Stimulated activated CD4-positive, alpha-beta T cell treated with anti-CD3 and anti-CD28 coated beads, Interleukin-15, amount 100 ng/mL, for 24 hours (primary cell): ENCODE measurements at places on chromosomes 4 and X.

GRCh38 chr4:56183344-56183959 is 203.8 kb downstream of the AASDH start:
- DNase-seq: no peak

GRCh38 chr4:79535516-79535915 is 127.5 kb upstream of the GK2 start:
- no peak for DNase-seq

DNA sequence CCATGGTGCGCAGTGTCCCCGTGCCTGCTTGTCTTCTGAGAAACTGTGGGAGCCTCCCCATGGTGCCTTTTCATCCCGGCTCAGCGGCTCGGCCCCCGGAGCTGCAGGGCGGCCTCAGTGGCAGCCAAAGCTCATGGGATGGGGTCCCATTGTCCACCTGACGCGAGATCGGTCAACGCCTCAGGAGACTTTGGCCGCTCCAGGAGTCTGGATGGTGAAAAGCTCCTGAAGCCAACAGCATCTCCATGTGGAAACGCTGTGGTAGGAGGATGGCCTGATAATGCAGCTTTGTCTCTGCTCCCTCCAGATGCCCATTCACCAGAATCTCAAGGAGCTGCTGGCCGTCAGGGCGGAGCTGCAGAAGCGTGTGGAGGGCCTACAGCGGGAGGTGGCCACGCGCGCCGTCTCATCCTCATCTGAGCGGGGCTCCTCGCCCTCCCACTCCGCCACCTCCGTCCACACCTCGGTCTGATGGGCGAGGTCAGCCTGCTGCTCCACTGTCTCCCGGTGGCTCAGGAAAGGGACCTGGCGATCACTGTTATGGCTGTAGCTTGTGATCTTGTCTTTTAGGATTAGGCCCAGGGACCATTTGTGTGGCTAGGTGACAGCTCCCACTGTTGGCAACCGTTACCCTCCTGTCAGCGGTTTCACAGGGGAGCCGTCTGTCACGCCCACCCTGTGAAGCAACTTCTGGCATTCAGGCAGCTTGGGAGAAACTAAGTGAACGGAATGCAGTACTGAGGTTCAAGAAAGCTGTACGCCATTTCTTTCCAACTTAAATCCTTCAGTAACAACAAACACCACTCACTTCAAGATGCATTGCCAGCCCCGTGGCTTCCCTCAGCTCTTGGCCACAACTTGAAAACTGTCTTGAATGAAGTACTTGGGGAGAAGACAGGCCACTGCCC is 69.3 kb downstream of the MTMR1 start:
- DNase-seq: no peak

DNA sequence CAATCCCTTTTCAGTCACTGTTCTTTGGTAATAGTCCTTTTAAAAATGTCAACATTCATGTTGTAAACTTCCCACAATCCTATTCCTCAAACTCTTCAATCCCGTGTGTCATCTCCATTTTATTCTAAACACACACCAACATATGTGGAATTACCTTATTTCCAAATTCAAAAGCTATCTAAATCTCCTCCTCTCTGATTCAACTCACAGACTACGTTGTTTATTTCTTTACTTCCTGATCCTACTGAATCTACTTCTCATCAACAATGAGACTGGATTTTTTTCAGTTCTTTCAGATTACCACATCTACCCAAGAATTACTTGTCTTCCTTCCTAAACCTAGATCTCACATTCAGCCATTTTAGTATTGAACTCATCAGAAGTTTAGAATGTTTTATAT is 188.2 kb downstream of the GABRB1 start:
- DNase-seq: no peak

DNA sequence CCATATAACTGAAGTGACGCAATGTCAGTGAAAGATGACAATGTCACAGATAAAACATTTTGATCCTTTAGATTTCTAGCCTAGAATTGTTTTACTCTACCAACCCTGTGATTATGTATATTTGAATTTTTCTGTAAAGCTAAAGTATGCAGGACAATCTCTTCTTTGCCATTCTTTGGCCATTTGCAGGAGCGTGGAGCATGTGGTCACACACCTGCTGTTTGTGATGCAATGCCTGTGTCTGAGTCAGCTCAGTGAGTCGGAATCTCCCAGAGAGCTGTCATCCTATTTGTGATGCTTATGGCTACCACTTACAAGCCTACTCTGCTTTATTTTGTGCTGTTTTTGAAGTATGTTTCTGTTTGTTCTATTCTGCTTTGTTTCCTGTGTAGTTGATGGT is 214.5 kb downstream of the NAF1 start:
- DNase-seq: no peak

DNA sequence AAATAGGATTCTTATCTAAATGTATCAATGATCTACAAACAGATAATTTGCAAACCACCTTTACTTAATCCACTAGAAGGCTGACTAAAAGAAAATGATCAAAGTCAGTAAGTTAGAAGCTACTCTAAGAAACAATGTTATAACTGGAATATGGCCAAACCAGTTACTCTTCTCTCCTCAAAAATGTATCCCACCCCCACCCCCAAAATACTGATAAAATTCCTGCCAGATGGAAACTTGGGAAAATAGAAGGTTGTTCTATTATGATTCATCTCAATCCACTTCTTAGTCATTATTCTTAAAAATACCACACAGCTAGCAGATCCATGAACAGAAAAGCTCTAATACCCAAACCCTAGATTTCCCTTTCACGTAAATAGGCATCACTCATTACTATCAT is 206.4 kb downstream of the KLHL13 start:
- no peak for DNase-seq

DNA sequence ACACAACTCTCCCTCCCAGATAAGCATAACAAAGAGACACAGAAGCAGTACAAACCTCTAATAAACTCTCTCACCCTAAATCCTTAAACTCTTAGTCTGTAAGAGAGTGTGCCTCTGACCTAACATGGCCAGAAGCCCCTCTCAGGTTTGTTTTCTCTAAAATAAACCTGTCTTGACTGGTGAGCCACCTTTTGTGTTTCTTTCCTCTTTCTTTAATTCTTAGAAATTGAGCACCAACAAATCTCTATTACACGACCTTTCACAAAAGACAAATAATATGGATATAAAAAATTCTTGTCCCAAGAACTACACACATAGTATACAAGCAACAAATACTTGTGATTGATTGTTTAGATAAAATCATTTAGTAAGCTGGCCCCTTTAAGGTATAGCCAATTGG is 573.7 kb downstream of the EPHA5 start:
- DNase-seq: no peak

DNA sequence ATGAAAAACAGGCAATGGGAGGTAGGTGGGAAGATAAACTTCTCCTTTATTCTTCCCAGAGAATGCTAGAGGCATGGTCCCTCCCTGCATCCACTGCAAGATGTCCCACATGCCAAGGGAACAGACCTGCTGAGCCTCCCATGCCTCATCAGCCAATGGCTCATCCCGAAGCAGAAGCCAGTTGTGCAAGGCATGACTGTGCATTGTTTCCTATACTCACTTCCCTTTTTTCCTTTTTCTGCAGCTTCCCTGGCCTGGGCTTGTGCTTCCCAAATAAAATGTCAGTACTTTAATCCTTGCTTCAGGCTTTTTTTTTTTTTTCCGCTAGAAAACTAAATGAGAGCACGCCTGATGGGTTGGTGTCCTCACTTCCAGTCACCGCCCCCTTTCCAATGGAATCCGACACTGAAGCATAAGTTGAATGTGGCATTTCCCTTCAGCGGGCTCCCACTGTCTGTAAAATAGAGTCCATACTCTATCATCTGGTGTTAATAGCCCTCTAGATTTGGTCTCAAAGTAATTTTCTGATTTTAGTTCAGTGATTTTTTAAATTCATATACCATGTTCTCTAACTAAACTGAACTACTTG is 239.0 kb upstream of the JADE1 start:
- DNase-seq: no peak

DNA sequence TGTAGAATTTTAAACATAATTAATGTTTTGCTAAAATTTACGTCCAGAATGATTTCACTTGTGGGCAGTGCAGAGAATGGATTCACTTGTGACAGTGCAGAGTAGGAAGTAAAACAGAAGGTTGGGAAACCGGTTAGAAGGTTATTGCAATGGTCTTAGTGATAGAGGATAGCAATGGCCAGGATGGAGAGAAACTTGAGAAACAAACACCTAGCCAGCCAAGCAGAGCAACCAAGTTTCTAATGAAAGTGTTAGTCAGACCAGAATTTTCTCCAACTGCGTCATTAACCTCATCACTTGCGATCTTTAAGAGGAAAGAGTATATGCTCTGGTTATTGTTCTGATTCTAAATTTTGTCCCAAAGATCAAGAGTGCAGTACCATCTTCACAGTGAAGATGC is 50.0 kb upstream of the TBC1D9 start:
- DNase-seq: no peak

GRCh38 chrX:100710816-100711215 is 21.1 kb downstream of the SYTL4 start:
- no peak for DNase-seq

DNA sequence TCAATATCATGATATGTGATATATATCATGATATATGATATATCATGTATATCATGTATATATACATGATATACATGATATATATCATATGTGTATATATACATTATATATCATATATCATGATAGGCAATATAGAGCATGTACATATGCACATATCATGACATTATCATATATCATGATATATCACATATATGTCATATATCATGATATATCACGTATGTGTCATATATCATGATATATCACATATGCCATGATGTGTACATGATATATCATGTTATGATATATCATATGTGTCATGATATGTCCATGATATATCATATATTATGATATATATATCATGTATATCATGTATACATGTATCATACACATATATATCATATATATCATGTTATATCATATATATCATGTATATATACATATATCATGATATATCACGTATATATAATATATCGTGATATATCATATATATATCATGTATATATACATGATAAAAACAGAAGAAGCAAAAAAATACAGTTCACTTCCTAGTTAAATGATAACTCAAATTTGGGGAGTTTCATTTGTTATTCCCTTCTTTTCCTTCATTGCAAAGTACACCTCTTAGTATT is 670.1 kb upstream of the EPHA5 start:
- no peak for DNase-seq

- no peak for DNase-seq
Measured at GRCh38 chr4:122171323-122171722, 19.2 kb downstream of the BLTP1 start.

GRCh38 chr4:151004222-151004621 is 10.9 kb downstream of the LRBA start:
- DNase-seq: no peak

GRCh38 chr4:112604589-112604988 is 32.1 kb downstream of the ZGRF1 start:
- DNase-seq: peak; percentile 27

DNA sequence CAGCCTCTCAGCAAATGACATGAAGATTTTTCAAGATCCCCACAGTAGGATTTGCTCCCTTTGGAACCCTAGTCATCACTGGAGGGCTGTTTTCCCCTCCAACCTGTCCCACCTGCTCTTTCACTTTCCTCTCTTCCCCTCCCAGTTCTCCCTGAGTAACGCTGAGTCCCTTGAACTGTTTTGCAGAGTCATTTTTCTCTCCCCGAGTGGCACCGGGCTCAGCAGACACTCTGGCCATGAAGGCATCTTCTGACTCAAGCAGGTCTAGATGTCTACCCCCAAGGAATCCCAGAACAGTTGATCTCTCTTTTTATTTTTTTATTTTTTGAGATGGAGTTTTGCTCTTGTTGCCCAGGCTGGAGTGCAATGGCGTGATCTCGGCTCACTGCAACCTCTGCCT is 52.2 kb downstream of the HTRA3 start:
- DNase-seq: no peak

- no peak for DNase-seq
Measured at GRCh38 chr4:3203971-3204431, 45.0 kb upstream of the MSANTD1 start.

GRCh38 chrX:109691277-109691676 is 41.8 kb downstream of the ACSL4 start:
- DNase-seq: no peak

DNA sequence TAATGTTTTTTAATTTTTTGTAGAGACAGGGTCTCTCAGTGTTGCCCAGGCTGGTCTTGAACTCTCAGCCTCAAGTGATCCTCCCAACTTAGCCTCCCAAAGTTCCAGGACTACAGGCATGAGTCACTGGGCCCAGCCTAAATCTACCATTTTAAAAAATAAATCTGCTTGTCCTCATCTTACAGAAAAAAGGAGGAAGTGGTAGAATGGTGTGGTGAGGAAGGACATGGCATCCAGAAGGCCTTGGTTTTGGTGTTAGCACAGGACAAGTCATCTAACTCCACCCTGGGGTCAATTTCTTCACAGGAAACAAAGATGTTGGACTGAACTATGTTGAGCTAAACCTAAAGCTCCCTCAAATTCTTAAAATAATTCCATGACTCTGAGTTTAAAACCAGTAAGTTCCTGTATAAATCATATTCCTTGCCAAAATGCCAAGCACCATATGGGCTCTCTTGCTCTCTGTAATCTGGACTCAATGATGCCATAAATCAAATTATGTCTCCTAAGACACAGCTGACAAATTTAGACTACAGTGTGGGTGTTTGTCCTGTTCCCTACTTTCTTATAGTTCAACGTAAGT is 253.9 kb upstream of the NOCT start:
- DNase-seq: no peak

GRCh38 chr4:154329268-154329868 is 162.2 kb downstream of the DCHS2 start:
- no peak for DNase-seq

DNA sequence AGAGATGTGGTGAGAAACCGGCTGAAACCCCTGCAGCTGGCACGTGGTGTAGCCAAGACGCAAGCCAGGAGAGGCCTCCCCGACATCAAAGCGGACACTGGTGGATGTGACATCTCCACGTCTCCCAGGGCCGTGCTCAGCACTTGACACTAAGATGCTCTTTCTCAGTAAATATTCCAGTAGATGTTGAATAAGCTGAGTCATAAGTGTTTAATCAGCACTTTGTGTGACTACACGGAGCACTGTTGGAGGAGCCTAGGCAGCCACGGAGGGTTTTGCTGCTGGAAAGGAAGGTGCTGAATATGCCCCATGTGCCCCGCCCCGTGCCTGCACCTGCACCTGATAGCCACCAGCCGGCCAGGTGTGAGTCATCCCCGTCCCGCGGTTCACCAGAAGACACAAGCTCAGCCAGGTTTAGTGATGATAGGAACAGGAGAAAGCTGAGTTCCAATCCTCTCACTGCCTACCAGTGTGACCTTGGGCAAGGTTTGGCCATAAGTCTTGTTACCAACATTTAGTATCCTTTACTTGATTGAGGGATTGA is 29.0 kb upstream of the C4orf50 start:
- DNase-seq: peak; percentile 9
